ENCODE measurements at places on chromosomes 5 and 9. TPM values are rescaled to one million over a fixed set of nuclear protein-coding genes. Genes with fewer than 3 reads are reported as not detected.

STK32A gene
- total RNA-seq, result 0.50 TPM

PLPP7 gene
- total RNA-seq, result 127 TPM

DNA sequence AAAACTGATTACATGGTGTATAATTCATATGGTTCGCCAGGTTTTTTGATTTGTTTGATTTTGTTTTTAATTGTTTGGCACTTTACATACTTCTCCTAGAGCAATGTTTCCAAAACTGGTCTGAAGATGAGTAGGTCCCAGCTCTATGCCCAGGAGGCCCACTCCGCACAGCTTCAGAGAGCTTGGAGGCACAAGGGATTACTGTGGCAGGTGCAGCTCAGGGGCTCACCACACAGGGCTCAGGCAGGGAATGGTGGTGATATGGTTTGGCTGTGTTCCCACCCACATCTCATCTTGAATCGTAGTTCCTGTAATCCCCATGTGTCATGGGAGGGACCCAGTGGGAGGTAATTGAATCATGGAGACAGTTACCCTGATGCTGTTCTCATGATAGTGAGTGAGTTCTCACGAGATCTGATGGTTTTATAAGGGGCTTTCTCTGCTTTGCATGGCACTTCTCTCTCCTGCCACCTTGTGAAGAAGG lies 296.6 kb downstream of the MED10 start:
- DNase-seq, result no peak

- no peak for DNase-seq
Observed at GRCh38 chr9:104748359-104749031, 1.0 kb downstream of the NIPSNAP3A start.

MYOZ3 gene
- total RNA-seq, result 3.2 TPM
